T-helper 1 cell (primary cell): ENCODE measurements at places on chromosomes 3 and 15.
A peak's percentile ranks its signal among the peaks of the same experiment; 100 is the strongest.

GRCh38 chr3:179174316-179174715, 26.2 kb downstream of the PIK3CA start:
- no peak for DNase-seq

DNA sequence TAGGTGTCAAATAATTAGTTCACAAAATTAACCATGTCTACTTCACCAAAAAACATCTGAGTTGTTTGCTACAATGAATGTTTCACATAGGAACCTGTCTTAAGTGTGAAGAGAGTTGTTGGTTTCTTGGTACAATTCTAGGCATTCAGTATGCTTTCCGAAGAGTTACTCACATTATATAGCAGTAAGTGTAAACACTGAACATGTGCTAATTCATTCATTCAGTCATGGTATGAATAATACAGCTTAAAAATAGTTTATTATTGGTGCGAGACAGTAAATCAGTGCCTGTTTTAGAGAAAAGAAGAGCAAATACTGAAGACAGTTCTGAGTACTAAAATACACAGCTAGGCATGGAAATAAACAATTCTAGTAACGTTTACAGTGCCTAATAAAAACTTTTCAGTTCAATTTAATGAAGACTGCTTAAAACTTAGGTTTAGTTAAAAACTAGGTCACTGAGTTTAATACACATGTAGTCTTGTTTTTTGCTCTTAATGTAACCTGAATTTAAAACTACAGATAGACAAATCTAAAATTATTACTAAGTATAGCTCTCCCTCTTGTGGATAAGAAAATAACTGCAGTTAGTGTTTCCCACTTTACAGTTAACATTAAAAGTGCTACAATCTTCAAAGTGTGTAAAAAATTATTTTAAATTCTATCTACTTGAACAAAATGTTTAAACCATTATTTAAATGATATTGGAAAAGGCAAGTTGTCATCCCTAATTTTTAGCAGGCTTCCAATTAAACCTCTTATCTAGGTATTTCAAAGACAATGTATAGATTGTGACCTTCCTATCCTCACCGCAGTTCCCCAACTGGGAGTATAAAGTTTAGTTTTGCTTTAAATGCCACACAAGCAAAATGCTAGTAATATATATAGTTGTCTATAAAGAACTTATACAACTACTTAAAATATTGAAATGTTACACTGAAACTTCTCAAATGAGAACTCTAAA, 20.1 kb upstream of the ZCWPW2 start:
- no peak for DNase-seq

- DNase-seq: no peak
These were observed 190.1 kb upstream of the LPP start for GRCh38 chr3:187963677-187964385.

DNA sequence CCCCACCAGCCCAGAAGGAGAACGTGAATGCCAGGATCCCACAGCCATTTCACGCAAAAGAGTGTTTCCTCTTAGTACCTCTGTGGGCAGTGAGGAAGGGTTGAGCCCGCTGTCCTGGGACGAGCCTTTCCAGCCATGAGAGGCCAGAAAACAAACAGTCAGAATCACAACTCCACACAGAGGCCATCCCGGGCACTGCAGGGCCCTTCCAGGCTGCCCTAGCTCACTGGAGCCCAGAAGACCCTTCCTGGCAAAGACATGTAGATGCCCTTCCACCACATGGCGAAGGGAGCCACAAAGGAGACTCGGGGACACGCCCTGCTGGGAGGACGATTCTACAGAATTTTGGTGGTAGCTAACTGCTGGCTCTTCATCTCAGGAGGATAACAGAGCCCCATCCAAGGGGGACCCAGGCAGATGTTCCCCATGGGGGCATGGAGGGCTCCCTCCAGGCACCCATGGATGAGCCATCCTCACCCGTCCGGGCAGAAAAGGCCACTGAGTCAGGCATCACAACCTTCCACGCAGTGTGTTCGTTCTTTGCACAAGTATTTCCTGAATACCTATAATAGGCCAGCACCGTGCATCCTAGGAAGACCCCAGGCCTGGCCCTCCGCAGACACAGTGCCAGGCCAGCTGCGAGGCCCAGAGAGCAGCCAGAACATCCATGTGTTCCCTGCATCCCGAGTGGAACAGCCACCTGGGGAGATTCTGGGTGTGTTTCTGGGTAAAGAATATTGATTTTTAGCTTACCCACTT, 47.2 kb downstream of the SLC12A8 start:
- no peak for DNase-seq

DNA sequence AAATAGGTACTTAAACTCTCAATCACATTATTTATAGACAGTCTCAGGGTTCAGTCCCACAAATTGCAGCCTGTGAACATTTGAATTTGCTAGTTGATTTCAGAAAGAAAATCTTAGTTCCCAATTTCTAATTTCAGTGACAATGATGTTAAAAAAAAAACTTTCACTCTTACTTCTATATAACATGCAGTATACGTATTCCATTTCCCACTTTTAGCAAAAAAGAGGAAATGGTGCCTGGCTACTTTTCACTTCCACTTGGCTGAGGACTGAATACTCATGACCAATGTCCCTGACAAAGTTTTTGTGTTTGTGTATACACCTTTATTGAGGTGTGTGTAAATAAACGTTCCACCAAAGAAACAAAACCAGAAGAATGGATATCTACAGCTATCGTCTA, 32.1 kb upstream of the XCR1 start:
- no peak for DNase-seq

DNA sequence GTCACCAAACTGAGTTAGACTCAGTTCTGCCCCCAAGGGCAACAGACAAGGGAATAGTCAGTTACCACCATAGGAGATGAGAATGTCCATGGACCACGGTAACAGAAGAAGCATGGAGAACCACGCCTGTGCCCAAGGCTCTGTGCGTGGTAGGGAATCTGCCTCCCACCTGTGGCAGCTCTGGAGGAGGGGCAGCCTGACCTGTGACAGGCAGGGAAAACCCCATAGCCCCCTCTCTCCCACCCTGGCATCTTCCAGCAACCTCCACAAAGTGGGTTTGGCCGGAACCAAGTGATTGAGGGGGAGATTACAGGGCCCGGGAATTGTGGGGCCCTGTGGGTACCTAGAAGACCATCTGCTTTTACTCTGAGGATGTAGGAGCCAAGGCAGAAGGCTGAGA, 14.3 kb upstream of the LTF start:
- no peak for DNase-seq

DNA sequence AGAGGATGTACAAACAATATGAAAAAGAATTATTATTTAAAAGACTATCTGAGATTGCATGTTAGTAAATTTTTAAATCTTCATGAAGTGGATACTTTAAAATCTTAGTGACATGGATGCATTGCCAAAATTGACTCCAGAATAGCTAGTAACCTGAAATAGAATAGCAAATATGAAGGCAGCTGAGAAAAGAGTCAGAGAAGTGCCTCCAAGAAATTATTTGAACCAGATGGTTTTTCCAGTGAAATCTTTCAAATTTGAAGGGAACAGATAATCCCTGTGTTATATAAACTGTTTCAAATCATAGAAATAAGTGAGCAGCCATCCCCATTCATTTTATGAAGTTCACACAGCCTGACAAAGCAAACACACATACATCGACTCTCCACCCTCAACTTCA, 29.6 kb downstream of the FSIP1 start:
- DNase-seq: no peak

DNA sequence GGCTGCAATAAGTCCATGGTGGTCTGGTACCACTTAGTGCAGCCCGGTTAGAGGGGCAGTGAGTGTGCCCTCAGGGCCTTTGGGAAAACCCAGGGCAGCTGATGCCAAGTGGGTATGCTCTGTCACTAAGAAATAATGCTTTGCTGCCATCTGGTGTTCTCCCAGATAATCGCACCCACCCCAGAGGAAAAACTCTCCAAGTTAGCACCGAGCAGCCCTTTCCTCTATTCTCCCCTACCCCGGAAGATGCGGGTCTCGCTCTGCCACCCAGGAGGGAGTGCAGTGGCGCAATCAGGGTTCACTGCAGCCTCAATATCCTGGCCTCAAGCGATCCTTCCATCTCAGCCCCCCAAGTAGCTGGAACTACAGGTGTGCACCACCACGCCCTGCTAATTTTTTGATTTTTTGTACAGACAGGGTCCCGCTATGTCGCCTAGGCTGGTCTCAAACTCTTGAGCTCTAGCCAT, 21.3 kb upstream of the DAPK2 start:
- DNase-seq: peak; percentile 60

GRCh38 chr15:37819191-37819590, 115.2 kb upstream of the TMCO5A start:
- no peak for DNase-seq

GRCh38 chr3:31357451-31357850, 175.3 kb upstream of the STT3B start:
- no peak for DNase-seq

DNA sequence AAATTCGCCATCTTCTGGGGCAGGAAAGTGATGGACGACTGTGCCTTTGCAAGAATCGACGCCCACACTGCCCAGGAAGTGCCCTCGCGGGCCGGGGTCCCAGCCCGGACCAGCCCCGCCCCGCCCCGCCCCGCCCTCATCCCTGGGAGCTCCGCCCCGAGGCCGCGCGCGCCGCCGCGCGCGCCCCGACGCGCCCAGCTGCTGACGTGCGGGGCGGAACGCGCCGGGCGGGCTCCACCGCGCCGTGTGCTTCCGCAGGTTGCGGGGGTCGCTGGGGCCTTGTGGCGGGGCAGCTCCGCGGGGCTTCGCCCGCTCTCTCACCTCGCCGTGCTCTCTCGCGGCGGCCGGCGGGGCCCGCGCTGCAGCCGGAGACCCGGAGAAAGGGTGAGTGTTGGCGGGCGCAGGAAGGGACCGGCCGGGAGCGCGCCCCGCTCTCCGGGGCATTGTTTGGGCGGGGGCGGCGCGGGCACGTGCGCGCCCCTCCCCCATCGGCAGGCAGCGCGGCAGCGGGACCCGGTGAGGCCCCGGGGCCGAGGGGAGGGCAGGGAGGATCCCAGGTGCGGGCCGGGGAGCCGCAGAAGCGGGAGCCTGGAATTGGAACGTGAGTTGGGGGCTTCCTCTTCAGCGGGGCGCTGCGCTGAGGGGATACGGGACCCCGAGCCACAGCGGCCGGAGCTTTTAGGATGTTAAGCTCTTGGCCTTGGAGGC, at the start of gene YEATS2:
TSS of gene YEATS2 (plus strand) at position 188 of the 708 bp plus-strand sequence. CDS start 17,366 bp downstream, outside the sequence.
- DNase-seq: peak; percentile 55

- DNase-seq: no peak
These were observed 14.0 kb downstream of the FAM227B start for GRCh38 chr15:49606594-49606993.

- DNase-seq: no peak
These were observed 61.9 kb upstream of the SLC6A1 start for GRCh38 chr3:10930666-10931040.

DNA sequence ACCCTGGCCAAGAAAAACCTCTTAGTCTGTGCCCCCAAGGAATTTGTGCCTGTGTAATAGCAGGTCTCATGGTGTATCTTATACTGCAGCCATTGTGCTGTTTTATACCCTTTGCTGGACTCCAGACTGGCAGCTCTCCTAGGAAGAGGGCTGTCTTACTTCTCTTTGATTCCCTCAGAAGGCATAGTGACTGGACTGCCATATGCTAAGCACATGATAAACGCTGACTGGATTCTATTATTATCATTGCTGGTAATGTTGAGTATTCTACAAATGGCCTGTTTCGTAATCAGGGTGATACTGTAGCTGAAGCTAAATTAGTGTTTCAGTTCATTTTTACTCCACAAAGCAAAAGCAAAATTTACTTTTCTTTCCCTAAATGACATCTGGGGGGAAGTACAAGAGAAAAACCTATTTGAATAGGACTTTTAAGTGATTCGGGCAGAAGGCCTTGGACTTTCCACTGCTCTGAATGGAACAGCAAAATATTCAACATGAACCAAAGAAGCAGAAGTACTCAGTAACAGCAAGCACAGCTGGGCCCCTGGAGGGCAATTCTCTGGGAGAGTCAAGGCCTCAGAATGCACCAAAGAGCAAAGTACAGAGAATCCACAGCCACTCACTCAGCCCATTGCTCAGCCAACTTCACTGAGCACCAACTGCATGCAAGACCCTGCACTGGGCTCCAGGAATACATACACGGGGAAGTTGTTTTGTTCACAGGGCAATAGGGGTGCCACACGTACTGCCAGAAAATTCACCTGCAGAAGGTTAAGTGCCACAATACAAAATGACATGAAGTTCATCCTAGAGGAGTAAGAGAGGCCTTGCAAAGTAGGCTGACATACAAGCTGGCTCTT, 7.9 kb upstream of the BCL2A1 start:
- no peak for DNase-seq

GRCh38 chr15:36841193-36841592, 259.2 kb downstream of the MEIS2 start:
- DNase-seq: no peak

- no peak for DNase-seq
These were observed 203.3 kb upstream of the LMCD1 start for GRCh38 chr3:8298021-8298954.

DNA sequence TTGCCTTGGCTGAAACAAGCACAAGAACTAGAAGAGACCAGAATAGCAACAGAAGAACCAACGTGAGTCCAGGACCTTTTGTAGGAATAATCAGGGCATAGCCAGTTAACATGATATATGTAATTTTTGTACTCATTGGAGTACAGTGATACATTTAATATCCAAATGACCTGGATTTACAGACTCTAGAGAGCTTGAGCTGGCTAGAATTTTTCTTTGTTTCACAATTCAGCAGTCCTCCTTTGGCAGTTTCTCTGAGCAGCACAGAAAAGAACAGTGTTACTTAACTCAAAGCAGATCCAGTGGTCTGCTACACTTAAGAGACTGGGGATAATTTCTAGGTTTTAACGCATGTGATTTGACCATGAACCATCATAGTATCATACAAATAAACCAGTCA, 245.7 kb downstream of the ADAMTSL3 start:
- no peak for DNase-seq

DNA sequence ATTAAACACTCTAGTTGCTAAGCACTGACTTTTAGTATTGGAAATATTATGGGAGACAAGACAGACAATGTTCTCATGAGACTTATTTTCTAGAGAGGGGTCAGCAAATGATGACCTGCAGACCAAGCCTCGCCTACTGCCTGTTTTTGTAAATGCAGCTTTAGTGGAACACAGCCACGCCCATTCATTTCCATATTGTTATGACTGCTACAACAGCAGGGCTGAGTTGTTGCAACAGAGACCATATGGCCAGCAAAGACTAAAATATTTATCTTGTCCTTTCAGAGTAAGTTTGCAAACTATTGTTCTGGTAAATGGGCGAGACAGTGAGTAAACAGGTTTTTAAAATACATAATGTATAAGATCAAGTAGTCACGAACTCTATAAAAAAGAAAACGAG, 570.2 kb downstream of the NTRK3 start:
- no peak for DNase-seq

DNA sequence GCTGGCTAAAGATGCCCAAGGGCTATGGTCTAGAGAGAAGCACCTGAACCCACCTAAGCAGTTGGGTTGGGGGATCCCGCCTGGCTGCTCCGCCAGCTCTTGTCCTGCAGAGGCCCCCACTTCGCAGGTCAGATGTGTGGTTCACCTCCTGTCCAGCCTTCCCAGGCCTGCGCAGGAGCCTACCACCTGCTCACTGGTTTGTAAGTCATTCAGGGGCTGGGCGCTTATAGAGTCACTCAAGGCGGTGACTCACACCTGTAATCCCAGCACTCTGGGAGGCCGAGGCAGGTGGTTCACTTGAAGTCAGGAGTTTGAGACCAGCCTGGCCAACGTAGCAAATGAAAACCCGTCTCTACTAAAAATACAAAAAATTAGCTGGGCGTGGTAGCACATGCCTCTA, 3.9 kb upstream of the FURIN start:
- DNase-seq: no peak
